ENCODE measurements at places on chromosomes 12 and 14.
A peak's percentile ranks its signal among the peaks of the same experiment; 100 is the strongest.

DNA sequence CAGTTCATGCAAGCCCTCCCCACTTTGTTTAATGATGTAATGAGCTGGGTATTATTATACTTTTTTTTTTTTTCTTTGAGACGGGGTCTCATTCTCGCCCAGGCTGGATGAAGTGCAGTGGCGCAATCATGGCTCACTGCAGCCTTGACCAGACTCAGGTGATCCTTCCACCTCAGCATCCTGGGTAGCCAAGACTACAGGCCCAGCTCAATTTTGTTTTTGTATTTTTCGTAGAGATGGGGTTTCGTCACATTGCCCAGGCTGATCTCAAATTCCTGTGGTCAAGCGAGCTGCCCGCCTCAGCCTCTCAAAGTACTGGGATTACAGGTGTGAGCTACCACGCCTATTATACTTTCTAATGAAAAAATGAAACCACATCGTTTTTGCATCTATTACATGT, 4.5 kb upstream of the DCAF11 start:
- DNase-seq: no peak

DNA sequence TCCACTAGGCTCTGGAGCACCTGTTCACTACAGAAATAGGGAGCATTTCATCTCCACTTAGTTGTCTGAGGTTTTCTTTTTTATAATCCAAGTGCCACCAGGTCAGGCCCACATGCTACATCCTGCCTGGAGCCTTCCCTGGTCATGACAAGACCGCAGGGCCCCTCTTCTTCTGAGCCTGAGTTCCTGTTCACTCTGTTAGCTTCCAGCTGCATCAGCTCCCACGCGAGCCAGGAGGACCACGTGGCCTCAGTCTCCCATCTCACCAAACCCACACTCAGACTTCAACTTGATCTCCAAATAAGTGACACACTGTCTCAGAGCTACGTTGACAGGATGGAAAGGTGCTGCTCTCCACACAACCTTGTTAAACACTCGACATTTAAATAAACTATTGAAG, 21.0 kb downstream of the RIMBP2 start:
- DNase-seq: no peak

DNA sequence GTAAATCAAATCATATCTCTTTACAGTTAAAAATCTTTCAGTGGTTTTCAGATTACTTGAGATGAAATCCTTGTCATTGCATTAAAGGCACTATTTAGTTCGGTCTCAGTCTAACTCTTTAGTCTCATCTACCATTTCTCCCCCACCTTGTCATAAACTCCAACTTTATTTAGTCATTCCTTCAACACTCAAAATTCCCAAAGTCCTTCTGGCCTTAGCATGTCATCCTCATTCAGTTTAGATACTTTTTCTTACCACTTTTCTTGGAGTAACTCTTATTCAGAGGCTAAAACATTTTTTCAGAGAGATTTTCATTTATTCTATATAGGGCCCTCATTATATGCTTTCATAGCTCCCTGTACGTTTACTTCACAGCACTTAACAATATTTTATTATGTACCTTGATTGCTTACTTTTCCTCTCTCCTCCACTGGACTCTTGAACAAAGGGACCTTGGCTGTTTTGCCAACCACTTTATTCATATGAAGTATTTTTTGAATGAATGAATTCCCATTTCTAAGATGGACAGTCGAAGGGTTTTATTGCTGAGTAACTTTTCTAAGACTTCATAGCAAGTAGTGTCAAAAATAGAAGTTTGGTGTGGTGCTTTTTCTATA, 12.8 kb downstream of the USP15 start:
- DNase-seq: no peak

DNA sequence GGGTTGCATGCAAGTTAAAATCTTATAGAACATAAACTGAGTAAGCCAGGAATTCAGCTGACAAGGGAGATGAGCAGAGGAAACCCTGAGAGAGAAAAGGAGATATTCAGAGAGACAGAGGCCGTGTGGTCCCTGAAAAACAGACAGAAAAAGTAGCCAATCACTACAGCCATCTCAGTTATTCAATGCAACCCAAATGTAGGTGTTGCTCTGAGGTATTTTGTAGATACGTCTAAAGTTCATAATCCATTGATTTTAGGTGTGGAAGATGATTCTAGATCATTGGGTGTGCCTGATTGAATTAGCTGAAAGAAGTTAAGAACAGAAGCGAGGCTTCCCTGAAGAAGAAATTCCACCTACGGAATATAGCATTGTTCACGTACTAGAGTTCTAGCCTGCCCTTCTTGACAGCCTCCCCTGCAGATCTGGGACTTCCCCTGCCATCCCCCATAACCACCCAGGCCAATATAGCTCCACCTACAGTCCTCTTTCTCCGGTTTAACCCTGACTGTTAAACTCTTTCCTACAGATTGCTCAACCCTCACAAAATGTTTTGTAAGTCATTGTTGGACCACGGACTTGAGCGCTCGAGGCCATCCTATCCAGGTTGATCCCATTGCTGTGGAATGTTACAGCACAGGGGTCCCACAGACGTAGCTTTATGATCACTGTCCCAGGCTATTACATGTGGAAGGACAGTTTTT, 21.7 kb downstream of the AICDA start:
- DNase-seq: peak; percentile 53

DNA sequence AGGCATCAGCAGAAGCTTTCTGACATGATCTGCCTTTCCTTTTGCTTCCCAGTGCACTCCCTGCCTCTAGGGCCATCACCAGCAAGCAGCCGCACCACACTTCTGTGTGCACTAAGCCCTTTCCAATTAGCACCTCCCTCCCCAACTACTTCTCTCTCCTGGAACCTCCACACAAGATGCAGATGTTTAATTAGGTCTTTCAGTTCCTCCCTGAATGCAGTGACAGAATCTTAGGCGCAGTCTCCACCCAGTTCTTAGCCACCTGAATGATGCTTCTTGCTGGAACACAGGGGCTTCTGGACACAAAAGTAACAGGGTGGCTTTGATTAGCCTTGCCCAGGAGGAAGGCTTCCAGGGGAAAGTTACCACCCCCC, 32.9 kb downstream of the NIN start:
- DNase-seq: no peak

DNA sequence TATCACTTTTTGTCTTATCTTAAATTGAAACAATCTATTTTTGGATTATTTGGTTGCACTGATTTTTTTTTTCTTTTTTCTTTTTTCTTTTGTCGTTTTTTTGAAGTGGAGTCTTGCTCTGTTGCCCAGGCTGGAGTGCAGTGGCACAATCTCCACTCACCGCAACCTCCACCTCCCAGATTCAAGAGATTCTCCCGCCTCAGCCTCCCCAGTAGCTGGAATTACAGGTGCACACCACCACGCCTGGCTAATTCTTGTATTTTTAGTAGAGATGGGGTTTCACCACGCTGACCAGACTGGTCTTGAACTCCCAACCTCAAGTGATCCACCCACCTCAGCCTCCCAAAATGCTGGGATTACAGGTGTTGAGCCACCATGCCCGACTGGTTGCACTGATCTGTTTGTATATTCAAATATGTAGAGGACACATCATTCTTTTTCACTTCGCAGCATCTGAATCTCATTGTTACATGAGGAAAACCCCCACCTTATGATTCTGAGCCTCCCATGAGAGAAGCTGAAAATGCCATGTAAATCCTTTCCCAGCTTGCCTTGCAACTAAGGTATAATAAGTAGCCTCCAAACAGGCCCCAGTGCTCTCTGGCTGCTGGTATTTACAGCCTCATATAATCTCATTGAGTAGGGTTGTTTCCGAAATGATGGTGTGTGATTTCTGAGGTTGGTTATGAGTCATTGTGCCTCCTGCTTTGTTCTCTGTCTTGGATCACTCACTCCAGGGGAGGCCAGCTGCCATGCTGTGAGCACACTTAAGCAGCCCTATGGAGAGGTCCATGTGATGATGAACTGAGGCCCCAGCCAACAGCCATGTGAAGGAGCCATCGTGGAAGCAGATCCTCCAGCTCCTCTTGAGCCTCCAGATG, 5.2 kb upstream of the HSP90B1 start:
- peak; percentile 85 for DNase-seq

DNA sequence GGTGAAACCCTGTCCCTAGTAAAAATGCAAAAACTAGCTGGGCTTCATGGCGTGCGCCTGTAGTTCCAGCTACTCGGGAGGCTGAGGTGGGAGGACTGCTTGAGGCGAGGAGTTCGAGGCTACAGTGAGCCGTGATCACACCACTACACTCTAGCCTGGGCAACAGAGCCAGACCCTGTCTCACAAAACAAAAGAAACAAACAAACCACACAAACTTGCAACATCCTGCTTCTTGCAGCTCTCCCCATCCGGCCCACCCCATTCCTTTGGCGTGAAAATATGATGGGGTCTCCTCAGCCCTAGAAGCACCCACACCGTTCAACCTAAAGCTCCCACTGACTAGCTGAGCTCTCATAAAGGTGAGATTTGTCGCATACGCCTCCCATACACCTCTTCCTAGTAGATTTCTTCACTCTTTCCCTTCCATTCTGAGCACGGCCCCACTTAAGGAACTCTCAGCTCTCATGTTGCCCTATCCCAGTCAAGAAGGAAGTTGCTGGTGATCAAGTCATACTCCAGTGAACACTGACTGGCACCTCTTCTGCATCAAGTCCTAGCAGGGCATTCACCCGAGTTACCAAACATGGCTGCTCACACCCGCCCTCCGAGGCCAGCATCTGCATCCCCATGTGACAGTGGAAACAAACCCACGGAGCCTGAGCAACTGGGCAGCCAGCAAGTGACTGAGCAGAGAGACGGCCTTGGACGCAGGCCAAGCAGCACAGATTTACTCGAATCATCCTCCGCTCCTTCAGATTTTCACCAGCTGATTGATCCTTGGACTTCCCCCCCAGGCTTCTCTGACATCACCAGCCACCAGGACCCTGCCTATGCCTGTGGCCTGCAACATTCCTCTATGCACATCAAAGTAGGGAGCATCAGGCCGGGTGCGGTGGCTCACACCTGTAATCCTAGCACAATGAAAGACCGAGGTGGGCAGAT, 18.9 kb upstream of the CD27 start:
- DNase-seq: peak; percentile 71

- no peak for DNase-seq
Observed at GRCh38 chr12:105507311-105508038, 177.0 kb downstream of the C12orf75 start.

DNA sequence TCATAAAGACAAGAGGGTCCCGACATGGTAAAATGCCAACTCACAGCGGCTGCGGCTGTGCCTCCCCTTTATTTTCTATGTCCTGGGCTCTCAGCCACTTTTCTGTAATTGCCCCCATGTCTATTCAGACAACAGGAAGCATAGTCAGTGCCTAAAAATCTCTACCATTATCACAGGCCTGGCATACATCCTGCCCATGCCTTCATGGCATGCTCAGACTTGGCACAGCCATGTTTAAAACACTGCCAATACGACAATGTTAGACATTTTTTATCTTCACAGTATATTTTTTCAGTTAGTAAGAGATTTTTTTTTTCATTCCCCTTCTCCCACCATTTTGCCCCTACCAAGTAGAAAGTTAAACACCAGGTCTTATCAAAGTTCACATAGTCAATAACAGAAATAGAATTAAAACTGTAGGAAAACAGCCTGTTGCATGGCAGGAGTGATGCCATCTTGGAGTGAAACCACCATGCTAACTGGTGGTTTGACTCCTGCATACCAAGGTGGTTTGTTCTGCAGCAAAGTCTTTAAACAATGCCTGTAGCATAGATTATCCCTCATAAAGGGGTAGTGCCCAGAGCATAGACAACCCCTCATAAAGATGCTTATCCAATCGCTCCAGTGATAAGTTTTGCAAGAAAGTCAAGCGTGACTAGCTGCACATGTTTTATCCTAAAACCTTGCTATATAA, 18.9 kb upstream of the CERS5 start:
- no peak for DNase-seq

DNA sequence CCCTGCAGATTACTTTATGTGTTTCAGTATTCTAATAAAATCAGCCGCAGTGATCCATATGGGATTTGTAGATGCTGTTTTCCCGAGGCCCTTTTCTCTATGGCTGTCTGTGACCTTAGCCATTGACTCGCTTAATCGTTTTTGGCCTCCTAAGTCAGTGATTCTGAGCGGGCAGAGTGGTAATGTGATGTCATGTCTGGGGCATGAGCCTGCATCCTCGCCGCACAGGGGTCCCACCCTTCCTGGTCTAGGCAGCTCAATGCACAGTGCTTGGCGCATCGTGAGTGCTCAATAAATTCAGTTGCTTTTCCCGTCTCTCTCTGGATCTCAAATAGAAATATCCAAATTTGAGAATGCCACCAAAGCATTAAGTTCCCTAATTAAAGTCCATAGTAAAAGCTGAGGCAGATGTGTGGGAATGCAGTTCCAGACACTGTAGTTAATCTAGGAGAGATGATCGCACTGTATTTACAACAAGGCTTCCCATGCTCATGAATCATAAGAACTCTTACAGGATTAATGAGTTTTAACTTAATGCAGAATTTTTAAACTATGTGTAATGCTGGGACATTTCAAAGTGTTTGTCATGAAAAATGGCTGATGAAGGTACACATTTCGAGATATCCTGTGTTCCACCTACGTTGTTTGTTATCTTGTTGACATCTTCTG, 29.3 kb downstream of the HMGA2 start:
- no peak for DNase-seq

DNA sequence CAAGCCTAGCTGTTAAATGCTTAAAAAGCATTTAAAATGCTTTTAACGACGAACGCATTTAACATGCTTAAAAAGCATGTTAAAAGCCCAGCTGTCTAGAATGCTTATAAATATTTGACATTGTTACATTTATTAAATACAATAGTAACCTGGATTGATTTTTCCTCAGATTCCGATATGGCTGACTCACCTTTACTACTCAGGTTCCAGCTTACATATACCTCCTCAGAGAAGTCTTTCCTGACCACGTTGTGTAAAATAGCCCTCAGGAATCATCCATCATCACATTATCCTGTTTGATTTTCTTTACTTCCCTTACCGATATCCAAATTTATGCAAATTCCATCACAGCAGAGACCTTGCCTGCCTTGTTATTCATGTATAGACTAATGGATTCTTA, 51.4 kb downstream of the SLC41A2 start:
- DNase-seq: no peak

DNA sequence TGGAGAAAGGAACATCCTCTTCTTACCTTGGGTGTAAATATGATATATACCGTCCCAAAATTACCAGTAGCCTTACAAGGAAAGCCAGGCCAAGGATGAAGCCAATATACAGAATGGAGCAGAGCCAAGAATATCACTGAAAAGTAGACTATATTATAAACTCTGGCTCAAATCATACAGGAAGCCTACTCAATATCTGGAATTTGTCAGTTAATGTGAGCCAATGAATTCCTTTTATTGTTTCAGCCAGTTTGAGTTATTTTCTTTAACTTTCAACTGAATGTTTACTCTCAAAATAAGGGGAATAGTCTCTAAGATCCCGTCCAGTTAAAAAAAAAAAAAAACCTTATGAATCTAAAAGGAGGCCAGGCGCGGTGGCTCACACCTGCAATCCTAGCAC, 9.8 kb upstream of the DENND5B start:
- DNase-seq: no peak

DNA sequence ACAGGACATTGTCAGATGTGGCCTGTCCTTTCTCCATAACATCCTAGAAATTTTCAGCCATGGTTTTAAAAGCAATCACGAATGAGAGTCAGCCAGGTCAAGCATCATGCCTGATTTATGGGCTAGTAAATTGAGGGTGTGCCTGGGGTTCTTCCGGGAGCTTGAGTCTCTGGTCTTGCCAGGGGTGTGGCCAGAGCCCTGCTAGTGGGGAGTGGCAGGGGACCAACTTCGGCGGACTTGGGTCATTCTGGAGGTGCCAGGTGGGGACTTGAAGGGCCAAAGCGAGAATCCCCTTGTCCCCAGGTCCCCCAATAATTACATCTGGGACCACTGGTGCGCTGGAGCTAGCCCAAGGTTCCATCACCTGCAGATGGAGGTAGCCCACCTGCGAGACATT, 5.7 kb downstream of the OTUB2 start:
- no peak for DNase-seq

- DNase-seq: no peak
Observed at GRCh38 chr12:101257357-101257756, 22.5 kb upstream of the UTP20 start.

All from activated CD8-positive, alpha-beta T cell treated with anti-CD3 and anti-CD28 coated beads for 36 hours (primary cell).